Glutamatergic neuron (in vitro differentiated cells): ENCODE measurements at places on chromosomes 1 and 21. TPM values are rescaled to one million over a fixed set of nuclear protein-coding genes. Genes with fewer than 3 reads are reported as not detected.

HMGCS2 gene
- total RNA-seq, result not detected

TMPRSS2 gene
- total RNA-seq, result not detected

ARID4B gene
- 65.9 TPM for total RNA-seq

GNG4 gene
- 124 TPM for total RNA-seq

WDR26 gene
- 110 TPM for total RNA-seq

DDX59 gene
- total RNA-seq, result 10.6 TPM

GRCh38 chr1:76267631-76268030, 193.1 kb downstream of the ST6GALNAC3 start:
- DNase-seq, result no peak

DNA sequence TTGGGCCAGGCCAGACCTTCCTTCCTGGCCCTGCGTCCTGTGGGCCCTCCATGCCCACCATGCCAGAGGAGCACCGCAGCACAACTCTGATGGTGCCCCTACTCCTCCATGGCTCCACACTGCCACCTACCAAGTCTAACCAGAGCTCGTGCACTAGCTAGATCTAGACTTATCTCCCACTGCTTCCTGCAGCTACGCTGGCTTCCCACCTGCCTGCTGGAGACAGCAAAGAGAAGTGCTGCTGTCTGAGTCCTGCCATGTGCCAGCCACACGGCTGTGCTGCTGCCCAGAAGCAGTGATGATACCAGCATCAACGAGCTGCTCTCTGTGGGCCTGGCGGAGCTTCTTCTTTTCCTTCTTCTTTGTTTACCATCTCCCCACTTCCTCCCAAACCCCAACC, 4.5 kb downstream of the GUCA2B start:
- no peak for DNase-seq

- no peak for DNase-seq
Observed at GRCh38 chr1:230044729-230045128, 22.3 kb upstream of the GALNT2 start.

DNA sequence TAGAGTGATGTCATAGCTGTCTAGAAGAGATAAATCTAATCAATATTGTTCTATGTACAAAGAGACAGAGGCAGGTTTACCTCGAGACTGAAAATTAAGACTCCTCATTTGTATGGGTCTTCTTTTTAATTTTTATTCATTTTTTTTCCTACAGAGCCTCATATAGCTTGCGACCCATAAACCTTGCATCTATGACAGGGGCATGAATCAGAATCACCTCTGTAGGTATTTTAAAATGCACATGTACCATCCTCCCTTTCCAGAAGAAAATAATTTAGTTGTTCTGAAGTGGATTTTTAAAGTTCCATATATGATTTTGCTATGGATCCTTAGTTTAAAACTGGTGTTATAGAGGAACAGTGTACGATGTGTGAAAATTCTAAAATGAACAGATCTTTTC, 64.5 kb downstream of the KCNK2 start:
- no peak for DNase-seq

- no peak for DNase-seq
Observed at GRCh38 chr21:42607102-42607501, 46.3 kb upstream of the PDE9A start.

GRCh38 chr1:11653101-11653860, 948 bp downstream of the FBXO2 start:
- DNase-seq, result no peak

DNA sequence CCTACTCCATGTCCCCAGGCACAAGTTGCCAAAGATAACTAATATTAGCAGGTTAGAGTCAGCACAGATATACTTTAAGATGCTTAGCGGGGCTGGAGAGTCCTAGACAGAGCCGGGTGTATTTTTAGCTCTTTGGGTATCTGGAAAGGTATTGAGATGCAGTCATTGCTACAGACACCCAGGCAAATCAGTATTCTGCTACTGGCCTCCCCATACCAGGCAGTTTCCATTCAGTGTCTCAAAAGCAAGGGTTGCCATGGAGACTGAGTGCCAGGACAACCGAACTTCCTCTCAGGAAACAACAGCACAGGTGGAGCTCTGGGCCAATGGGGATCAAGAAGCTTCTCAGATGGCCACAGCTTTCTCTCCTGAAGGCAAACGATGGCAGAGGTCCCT, 45.3 kb downstream of the KCNC4 start:
- DNase-seq, result no peak

DNA sequence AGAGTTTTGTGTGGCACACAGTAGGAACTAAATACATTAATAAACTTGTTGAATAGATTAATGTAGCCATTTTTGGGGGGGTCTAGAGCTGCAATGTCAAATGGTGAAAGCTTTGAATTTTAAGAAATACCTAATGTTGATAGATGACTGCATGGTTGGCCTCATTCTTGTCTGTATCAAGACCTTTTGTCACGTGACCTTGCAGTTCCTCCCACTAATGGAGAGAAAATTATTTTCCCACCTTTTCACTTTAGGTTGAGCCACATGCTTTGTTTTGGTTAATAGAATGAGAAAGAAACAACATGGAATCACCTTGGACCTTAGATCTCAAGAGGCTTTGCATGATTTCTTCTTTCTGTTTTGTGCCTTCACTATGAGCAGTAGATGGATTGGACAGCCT, 223.6 kb upstream of the DEPDC1 start:
- DNase-seq, result no peak

DNA sequence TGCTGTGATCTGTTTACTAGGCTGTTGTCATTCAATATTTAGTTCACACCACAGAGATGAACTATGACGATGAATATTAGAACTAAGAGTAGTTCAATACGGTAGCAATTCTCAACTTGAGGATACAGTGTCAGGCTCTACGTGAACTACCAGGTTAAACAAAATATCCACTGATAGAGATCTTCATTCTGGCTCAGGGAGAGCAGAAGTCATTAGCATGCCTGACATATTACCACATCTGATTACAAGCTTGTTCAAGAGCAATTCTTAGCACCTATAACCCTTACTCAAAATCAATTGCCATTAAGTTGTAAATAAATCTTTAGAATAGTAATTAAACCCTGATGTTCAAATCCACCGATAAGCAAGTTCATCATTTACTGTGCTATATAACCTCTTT, 207.2 kb downstream of the CHRM3 start:
- DNase-seq, result no peak

DNA sequence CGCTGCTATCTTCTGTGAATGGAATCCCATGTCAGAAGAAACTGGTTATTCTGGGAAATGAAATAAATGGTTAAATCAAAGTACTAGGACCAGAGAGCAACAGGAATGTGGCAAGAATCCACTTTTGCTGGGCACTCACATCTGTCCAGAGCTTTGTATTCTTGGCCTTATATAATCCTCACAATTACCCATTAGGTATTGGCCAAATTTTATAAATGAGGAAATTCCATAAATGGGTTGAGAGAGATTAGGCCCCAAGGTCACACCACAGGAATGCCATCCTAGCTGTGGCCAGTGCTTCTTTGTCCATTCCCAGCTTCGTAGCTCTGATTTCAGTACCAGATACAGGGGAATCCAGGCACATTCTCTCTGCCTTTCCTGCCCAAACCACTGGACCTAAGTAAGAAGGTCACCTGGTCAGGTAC, 76.1 kb upstream of the HOOK1 start:
- DNase-seq, result no peak

- DNase-seq, result no peak
Observed at GRCh38 chr1:167587872-167588271, 34.3 kb upstream of the CREG1 start.

GRCh38 chr21:24729568-24729967, 877.7 kb downstream of the MRPL39 start:
- DNase-seq, result no peak
